Activated T-cell treated with anti-CD3 and anti-CD28 coated beads for 4 hours (primary cell): ENCODE measurements at places on chromosomes 11 and 22.

GRCh38 chr11:85749884-85750283 is 61.1 kb downstream of the SYTL2 start:
- DNase-seq: no peak

- no peak for DNase-seq
Measured at GRCh38 chr22:50114221-50115021, 24.6 kb downstream of the MOV10L1 start.

GRCh38 chr11:12671370-12671769 is 2.9 kb upstream of the TEAD1 start:
- DNase-seq: no peak

GRCh38 chr11:74123008-74123448 is 47.8 kb downstream of the C2CD3 start:
- DNase-seq: no peak

- DNase-seq: no peak
Measured at GRCh38 chr11:103948187-103948763, 88.2 kb upstream of the DDI1 start.

DNA sequence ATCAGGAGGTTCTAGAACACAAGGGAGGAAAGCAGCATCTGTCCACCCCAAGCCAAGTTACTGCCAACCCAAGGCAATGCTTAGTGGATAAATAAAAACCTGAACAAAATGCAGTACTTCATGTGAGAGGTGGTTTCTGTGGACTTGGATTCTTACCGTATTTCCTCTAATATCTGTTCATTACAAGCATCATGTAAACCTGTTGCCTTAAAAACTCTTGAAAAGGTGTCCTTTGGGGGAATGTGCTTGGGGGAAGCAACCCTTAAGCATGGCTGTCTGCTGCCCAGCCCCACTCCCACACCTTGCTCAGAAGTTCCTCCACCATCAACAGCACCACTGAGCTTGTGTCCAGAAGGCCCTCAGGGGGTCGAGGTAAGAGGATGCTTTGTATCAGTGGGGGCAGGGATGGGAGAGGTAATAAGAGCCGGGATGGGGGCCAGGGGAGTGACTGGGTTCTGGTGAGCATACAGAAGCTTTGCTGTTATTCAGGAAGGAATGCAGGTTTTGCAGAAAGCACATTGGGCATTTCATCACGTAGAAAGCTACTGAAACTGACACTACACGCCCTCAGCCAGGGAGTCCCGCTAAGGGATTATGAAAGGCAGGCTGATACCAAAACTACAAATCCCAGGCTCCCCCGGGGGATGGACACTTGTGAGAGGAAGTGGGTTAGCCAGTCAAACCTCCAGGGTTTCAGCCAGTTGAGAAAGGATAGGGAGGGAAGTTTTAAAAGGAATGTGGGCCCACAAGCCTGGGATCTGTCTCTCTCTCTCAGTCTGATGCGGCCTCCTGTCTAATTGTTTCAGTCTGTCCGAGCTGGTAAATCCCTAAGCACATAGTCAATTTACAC is 52.0 kb downstream of the KCNJ1 start:
- DNase-seq: no peak

DNA sequence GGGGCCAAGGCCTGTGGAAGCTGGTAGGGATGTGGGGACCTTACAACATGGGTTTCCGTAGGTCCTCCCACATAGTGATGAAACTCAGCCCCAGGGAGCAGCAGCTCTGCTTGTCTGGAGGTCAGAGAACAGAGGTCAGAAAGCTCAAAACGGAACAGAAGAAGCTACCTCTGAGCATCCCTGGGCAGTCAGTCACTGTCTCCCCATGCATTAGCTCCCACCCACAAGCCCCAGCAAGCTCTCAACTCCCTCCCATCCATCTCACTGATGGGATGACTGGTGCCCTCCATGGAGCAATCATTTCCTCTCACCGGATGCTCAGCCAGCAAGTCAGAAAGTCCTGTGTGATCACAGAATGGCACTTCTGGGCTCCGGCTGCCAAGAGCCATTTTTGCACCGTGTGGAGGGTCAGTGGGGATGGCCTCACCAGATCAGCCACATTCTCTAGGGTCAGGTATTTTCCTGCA is 1.9 kb downstream of the TPP1 start:
- no peak for DNase-seq

DNA sequence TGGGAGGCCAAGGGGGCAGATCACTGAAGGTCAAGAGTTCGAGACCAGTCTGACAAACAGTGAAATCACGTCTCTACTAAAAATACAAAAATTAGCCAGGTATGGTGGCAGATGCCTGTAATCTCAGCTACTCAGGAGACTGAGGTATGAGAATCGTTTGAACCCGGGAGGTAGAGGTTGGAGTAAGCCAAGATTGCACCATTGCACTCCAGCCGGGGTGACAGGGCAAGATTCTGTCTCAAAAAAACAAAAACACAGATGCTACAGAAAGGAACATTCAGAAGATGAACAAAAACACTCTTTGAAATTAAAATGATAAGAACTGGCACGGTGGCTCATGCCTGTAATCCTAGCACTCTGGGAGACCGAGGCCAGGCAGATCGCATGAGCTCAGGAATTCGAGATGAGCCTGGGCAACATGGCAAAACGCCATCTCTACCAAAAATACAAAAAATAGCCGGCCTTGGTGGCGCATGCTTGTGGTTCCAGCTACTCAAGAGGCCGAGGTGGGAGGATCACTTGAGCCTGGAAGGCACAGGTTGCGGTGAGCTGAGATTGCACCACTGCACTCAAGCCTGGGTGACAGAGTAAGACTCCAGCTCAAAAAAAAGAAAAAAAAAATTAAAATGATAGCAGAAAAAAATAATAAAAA is 8.5 kb downstream of the RAB6A start:
- no peak for DNase-seq

DNA sequence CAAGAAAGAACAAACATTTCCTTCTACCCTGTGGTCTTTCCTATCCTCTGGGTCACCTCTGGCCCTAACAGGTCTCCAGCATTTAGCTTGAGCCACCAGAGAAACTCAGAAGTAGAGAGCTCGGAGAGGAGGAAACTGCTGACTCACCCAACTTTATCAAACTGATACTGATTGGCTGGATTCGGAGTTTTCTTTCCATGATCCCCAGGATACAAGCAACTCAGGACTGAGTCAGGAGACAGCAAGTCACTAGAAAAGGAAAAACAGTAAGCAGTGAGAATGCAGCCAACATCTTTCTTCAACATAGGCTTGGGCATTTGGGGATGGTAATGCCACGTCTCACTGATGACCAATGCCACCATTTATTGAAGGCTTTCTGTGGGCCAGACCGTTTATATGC is 32.7 kb downstream of the THOC5 start:
- DNase-seq: no peak

GRCh38 chr22:27903805-27904473 is 15.1 kb downstream of the PITPNB start:
- no peak for DNase-seq

DNA sequence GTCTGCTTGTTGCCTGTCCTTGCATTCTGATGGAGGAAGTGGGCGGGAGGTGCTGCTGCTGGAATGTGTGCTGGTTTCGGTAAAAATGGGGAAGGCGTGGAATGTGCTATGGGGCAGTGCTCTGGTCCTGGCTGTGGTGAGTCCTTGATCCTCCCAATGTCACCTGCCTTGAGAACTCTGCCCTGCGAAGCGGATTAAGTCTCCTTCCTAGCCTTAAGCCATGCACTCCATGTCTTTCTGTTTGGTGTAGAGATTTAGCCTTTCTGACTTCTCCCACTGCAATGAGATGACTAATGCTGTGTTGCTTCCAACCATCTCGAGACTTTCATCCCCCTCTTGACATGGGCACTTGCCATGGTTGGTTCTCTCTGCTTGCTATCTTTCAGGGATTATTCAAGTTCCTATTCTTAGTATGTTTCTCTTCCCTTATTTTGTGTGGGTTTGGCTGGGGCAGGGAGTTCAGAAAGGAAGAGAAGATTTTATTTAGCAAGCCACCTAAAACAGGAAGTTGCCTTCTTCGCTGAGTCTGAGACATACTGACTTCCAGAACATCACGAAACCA is 687.9 kb downstream of the NTM start:
- no peak for DNase-seq

- no peak for DNase-seq
Measured at GRCh38 chr11:75035911-75036565, 47.3 kb downstream of the NEU3 start.

DNA sequence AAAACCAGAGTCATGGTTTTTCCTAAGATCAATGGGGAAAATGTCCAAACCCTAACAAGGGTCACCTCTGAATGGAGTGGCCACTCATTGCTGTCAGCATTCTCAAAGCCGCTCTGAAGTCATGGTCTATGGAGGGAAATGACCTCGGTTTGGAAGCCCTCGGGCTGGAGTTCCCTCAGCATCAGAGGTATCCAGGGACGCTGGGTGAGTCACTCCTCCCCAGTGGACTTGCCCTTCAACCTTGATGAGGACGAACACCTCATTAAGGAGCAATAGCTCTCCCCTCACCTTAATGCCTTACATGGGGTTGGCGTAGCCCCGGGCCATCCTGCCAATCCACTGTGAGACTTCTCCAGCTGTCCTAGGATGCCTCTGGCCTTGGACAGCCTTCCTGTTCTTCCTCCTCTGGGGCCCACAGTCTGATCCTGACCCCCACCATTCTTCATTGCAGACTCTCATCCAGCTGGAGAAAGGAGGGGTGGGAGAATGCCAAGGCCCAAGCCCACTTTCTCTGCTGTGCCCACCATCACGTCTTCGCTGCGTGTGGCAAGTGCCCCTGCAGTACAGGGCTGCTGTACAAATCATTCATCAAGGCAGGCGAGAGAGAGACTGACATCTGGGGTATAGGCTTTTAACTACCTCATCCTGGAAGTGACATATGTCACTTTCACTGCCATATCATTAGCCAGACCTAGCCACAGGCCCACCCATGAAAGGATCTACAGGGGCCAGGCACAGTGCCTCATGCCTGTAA is 25.4 kb upstream of the MYH9 start:
- no peak for DNase-seq

- DNase-seq: no peak
Measured at GRCh38 chr22:40368836-40369235, 1.6 kb upstream of the SGSM3 start.

GRCh38 chr11:123286255-123286654 is 91.2 kb upstream of the CLMP start:
- no peak for DNase-seq
